Mammary epithelial cell (primary cell): ENCODE measurements at places on chromosomes 12 and 14. TPM values are rescaled to one million over a fixed set of nuclear protein-coding genes. Genes with fewer than 3 reads are reported as not detected.

The MLEC gene
- total RNA-seq: 64.7 TPM

DNA sequence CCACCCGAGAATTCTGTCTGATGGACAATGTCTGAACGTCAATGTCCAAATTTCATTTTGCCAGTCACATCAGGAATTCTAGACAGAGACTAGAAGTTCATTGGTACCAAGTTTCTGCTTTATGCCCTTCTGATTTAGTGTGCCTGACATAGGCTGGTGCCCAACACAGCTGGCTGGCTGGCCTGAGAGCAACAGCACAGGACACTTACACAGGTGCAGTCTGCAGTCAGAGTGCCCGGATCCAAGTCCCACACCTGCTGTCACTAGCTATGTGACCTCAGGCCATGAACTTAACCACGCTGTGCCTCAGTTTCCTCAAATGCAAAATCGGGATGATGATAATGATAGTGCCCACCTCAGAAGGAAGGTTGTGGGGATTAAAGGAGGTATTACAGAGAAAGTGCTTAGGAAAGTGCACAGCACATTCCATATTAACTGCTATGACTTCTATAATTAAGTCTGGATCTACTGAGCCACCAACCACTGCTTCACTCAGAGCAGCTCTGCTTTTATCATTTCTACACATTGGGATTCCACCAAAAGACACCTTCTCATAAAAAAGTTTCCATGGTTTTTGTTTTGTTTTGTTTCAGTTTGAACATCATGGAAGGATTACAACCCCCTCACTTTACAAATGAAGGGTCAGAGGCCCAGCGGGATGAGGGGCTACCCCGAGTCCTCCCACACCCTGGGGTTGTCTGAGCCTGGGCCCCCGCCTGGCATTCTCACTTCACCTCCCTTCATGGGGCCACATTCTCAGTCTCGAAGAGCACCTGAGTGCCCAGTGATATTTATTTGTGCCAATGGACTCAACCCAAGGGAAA lies 168.8 kb upstream of the BCL2L14 start:
- DNase-seq: no peak

- peak; percentile 81 for DNase-seq
Observed at GRCh38 chr12:48296586-48297282, 54.0 kb downstream of the ZNF641 start.

GRCh38 chr14:31261859-31262731 lies 54.5 kb upstream of the HECTD1 start:
- DNase-seq: no peak

DNA sequence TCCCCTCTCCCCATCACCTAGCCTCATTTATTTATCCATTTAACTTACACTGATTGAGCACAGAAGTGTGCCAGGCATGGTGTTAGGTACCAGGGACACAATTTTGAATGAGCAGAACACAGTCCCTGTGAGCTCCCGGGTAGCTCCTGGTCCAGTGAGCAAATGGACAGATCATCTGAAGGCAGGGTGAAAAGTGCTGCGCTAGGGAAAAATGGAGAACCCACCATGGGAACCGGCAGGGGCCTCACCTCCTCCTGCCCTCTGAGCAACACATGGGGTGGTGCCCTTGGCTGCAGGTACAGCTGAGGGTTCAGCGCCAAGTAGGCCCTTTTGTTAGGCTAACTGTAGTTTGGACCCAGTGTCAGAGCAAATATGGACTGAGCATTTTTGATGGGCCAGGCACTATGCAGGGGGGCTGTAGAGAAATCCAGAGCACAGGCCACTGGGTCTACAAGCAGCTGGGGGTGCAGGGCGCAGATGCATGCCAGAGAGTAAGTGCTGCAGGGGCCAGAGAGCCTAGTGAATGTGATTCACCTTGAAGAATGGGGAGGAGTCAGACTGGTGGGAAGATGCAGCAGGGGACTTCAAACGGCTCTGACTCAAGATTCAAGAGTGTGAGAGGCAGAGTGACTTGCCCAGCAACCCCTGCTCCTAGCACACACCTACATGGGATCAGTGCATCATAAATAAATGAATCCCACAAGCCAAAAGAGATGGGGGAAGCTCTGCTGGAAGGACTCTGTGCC lies 28.2 kb downstream of the LTBP2 start:
- peak; percentile 92 for DNase-seq

- peak; percentile 63 for DNase-seq
Observed at GRCh38 chr14:61461808-61462275, 140.5 kb downstream of the PRKCH start.
